Stimulated activated CD4-positive, alpha-beta T cell treated with anti-CD3 and anti-CD28 coated beads, Interleukin-1b, Interleukin-23, amount 100 ng/mL, for 48 hours (primary cell): ENCODE measurements at places on chromosomes 1 and 21.

DNA sequence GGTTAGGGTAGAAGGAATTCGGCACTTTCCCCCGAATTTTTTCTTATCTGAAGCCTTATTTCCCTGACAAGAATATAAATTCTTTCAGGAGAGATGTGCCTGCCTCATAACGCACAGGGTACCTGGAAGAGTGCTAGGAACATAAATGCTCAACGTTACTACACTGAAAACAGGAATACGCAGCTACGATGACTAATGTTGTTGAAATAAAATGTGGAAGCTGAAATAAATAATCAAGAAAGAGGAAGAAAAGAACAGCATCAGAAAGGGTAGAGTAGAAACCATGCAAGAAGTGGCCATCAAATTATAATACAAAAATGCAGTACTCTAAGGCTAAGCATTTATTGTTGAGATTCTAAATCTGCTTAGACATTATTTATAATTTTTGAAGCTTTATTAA lies 33.9 kb downstream of the SLC66A1 start:
- no peak for DNase-seq

DNA sequence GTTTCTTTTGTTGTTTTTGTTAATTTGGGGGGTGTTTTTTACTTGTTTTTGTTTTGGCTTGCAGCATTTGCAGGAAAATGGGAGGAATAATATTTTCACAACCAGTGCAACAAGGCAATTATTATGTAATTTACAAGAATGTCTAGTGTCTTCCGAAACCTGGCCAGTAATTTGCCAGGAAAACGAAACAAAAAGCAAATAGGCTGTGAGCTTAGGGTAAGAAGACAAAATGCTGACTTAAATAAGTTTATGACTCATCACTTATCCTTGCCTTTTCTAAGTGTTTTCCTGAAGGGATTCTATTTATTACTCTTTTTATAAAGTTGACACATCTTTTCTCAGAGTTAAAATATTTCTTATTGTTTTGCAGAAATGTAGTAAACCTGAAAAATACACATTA lies 49.8 kb downstream of the KCNT2 start:
- no peak for DNase-seq

DNA sequence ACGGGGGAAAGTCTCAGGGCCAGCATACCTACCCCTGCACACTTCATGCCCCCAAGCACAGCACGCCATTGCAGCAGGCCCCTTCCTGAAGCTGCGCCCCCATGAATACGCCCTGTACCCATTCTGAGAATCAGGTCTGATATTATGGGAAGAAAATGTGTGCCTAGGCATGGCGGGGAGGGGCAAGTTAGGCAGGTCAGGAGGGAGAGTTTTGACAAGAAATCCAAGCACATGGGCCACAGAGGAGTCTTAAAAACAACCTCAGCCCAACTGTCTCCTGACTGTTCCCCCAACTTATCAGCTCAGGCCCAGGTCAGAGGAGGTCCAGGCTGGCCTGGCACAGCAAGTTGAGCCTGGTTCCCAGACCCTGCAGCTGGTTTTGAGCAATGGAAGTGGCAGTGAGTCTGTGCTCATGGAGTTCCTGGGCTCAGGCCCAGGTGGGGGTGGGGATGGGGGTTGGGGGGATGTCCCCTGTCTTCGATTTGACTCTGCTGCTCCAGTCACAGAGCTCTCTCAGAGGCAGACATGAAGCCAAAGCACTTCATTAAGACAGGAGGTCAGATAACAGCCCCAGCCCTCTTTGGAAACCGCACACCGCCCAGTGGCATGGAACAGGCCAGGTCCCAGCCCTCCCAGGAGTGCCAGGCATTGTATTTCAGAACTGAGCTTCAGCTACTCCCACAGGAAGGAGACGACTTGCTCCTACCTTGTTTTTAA lies 20.6 kb upstream of the BCAR3 start:
- no peak for DNase-seq

DNA sequence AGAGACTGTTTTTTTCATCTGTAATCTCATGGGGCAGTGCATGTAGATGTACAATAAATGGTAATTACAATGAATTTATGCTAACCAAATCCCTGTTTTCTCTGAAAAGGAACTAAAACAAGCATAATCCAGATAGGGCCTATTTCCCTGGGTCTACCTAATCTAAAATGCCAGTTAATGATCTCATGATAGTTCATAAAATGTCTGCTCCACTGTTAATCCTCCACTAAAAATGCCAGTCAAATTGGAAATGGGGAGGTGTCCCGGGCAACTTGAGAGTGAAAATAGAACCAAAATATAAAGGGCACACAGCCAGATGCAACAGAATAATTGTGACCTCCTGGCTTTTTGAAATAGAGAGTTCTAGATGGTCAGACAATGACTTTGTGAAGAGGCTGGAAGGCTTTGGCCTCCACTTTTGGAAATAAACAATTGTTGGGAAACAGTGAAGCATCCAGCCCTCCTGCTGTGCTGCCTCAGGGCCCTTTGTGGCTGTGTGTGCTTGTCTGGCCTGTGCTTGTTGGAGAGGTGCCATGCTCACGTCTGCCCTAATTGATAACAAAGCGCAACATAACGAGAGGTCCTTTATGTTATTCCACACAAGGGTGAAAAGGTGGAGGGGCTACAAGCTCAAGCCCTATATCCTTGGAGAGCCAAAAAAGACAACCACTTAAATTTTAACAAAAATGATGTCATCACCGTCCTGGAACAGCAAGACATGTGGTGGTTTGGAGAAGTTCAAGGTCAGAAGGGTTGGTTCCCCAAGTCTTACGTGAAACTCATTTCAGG lies 97.7 kb downstream of the ATP5PO start:
- no peak for DNase-seq

GRCh38 chr1:206116191-206116872 lies 856 bp downstream of the AVPR1B start:
- DNase-seq, result no peak

GRCh38 chr1:172239901-172240300 lies 180.6 kb upstream of the C1orf105 start:
- DNase-seq, result no peak

DNA sequence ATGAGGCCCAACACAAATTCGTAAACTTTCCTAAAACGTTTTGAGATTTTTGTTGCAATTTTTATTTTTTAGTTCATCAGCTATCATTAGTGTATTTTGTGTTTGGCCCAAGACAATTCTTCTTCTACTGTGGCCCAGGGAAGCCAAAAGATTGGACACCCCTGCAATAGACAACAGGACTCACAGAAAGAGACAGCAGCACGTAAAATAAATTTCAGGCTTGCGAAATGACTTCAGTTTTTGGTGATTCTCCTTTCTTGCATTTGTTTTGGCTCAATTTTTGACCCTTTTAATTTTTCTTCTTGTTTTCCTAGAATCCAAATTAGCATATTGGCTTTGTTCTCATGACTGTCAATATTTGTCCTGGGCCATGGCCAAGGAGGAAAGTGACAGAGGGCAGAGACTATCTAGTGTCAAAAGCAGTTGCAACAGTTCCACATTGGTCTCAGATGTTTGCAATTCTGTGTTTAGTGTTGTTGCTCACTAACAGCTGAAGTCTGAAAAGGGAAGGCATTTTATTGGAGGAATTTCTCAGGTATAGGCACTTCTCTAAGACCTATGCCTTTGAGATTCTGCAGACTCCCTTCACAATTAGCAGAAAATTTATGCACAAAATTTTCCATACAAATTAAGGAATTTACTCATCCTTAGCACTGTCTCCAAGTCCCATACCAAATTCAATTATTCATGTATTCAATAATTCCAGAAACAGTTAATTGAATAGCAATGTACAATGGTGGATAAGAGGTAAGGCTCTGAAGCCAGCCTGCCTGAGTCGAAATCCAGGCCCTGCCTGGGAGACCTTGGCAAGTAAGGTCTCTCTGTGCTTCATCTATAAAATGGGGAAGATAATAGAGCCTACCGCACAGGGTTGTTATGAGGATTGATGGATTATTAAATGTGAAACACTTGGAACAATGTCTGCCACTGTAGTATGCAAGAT lies 160.9 kb upstream of the IVNS1ABP start:
- DNase-seq, result no peak

GRCh38 chr21:25528515-25528914 lies 78.8 kb downstream of the MRPL39 start:
- DNase-seq, result no peak
